ENCODE measurements at places on chromosomes 7 and 10.

- DNase-seq, result no peak
These were observed 271.0 kb downstream of the MAD1L1 start for GRCh38 chr7:1961701-1962276.

GRCh38 chr7:134908289-134908688, 78.0 kb upstream of the AGBL3 start:
- DNase-seq, result no peak

DNA sequence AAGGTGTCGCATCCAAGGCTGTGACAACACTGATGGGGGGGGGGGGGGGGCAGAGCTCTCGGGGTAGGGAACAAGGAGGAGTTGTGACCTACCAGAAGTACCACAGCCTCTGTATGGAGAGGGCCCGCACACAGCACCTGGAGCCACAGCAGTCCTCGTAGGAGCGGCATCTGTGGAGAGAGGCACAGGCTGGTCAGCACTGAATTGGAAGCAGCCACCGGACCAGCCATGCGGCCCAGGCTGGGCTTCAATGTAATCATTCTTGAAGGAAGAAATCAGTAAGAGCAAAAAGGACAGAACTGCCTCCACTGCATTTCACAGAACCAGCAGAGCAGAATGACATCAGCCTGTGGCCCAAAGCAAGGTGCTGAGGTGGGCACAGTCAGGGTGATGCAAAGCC, 74.8 kb downstream of the VOPP1 start:
- DNase-seq, result no peak

DNA sequence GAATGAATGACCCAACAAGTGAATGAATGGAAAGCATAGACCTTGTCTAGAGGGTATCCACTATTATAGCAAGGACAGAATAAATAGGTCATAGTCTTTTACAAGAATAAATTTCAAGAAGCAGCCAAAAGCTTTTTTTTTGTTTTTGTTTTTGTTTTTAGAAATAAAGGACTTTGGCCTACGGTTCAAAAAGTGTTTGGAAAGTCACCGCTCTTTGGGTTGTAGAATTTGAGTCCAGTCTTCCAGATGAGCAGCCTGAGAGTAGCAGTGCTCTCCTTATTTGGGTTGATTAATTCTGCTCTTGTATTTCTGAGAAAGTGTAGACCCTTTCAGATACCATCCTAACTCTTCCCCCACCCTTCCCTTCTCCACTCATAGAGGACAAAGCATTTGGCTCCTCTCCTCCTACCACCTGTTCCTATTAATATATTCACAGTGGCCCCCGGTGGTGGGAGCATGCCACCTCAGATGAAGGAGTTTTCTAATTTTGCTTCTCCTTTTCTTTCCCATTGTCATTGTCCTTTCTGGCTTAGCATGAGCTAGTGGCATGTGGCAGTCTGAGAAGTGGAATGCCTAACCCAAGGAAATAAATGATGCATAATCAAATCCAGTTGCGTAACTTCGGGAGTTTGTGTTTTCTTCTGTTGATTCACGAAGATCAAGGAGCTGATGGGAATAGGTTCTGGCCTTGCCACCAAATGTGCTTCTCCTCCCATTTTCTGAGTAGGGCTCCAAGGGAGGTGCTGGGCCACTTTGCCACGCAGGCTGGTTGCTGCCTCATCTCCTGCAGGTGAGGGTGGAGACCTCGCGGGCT, 114.7 kb downstream of the CHN2 start:
- no peak for DNase-seq

GRCh38 chr10:28201410-28202400, 101.2 kb downstream of the MPP7 start:
- DNase-seq, result no peak

Data from stimulated activated CD8-positive, alpha-beta memory T cell treated with anti-CD3 and anti-CD28 coated beads, Interleukin-7, amount 100 ng/mL, for 1 hour (primary cell).